ENCODE measurements at places on chromosomes 11 and 22. TPM values are rescaled to one million over a fixed set of nuclear protein-coding genes. Genes with fewer than 3 reads are reported as not detected.

The OR51A4 gene
- total RNA-seq, result not detected

GRCh38 chr11:63769042-63769713 is 603 bp upstream of the ZFTA start:
- H3K4me1 ChIP-seq, result peaks cover 37% of the 10 kb centered on the region
- no peak overlapping the region for H3K27ac ChIP-seq
- no peak for DNase-seq
- peaks cover 3% of the 10 kb centered on the region for H3K36me3 ChIP-seq

GRCh38 chr11:134228625-134229024 is 4.2 kb downstream of the VPS26B start:
- no peak for DNase-seq
- H3K36me3 ChIP-seq, result 0 out of 2 replicates have a peak, but pooled peaks cover 1% of the 10 kb centered on the region
- H3K27me3 ChIP-seq, result no peaks in the 10 kb centered on the region
- peaks cover 7% of the 10 kb centered on the region for H3K4me1 ChIP-seq
- no peak overlapping the region for H3K27ac ChIP-seq
- no peak overlapping the region for H3K4me3 ChIP-seq

DNA sequence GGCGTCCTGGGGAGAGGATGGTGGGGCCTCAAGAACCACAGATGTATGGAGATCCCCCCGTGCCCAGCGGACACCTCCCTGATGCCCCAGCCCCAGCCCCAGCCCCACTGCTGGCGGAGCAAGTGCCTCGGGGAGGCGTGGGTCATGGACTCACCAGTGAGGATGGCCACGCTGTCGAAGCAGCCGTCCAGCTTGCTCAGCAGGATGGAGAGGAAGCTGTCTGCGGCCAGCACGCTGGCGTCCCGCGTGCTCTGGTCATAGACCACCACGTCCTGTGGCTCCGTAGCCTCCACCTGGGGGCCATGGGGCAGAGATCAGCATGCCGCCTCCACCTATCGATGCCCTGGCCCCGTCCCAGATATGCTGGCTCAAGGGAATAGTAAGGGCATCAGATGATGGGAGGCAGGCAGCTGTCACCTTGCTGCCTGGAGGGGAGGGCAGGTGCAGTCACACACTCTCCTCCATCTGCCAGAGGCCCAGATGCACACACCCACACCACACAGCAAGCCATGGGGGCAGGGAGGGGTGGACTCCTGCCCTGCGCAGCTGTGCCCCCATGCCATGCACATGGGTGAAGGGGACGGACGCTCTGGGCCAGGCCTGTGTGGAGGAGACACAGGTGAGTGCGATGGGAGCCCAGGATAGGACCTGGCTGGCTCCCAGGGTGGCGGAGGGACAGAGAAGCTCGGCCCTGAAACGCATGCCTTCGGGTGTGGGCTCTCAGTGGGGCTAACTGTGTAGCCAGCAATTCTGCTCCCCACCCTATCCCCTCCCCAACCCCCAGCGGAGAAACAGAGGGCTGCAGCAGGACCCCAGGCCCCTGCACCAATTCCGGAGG is 8.2 kb downstream of the DUSP8 start:
- H3K36me3 ChIP-seq, result no peaks in the 10 kb centered on the region
- no peak for DNase-seq
- no peaks in the 10 kb centered on the region for H3K27me3 ChIP-seq
- no peak overlapping the region for H3K27ac ChIP-seq

Measured in Caco-2 (cell line).